ENCODE measurements at places on chromosomes 1 and 21.

DNA sequence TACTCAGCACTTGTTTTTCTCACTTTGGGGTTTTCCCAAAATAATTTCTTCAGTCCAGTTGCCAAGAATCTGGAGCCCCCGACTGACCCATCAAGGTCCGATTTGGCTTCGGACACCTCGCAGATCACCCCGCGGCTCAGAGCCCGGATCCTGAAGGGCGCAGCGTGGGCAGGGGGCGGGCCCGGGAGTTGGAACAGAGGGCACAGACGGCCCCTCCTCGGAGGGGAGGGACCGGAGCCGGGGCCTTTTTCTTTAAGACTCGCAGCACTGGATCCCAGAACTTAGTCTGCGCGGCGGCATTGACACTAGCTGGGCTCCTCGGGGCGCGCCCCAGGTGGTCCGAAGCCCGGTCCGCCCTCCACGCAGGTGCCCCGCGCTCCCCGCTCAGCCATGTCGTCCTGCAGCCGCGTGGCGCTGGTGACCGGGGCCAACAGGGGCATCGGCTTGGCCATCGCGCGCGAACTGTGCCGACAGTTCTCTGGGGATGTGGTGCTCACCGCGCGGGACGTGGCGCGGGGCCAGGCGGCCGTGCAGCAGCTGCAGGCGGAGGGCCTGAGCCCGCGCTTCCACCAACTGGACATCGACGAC, at the start of gene CBR3:
CBR3 (plus strand) TSS at position 277 of the 588 bp plus-strand sequence; CDS start at position 391, 114 bp downstream.
- DNase-seq, result peak; percentile 67

DNA sequence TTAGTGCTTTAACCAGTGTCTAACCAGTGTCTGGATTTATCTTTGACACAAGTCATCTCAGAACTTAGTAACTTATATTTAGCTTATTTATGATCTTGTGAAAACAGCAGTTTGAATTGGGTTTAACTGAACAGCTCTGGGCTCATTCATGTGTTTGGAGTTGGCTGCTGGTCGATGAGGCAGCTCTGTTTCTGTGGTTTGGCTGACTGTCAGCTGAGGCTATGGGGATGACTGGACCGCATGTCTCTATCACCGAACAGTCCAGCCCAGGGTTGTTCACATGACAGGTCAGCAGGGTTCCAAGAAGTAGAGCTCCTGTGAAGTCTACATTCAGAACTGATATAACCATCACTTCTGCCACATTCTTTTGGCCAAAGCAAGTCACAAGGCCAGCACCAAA, 29.1 kb upstream of the C21orf91 start:
- DNase-seq, result peak; percentile 56

- no peak for DNase-seq
These were observed 3.6 kb downstream of the ADPRS start for GRCh38 chr1:36092166-36092797.

- no peak for DNase-seq
These were observed 96.0 kb downstream of the ASH1L start for GRCh38 chr1:155466617-155466972.

DNA sequence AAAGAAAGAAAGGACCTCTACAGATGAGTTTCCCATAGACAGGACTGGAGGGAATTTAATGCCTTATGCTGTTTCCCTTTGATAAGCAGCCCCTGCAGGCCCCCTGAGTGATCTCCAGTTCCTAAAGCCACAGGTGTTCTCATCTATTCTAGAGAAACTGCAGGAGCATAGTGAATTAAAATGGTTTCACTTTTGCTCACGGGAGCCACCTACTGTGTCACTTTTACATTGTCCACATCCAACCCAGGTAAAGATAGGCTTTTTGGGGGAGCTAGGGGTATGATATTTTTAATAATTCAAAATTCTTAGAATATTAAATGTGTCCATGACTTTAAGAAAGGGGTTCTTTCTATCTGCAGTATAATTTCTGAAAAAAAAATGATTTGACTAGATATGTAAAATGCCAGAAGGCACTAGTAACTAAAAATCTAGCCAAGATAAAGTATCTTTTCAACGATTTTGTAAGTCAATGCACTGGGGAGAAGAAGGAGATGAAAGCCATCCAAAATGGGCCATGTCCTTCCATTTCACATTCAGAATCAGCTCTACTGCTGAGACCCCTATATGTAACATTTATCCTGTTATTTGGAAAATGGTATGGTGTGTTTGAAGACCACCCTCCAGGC, 267.3 kb upstream of the DUSP10 start:
- DNase-seq, result peak; percentile 11

DNA sequence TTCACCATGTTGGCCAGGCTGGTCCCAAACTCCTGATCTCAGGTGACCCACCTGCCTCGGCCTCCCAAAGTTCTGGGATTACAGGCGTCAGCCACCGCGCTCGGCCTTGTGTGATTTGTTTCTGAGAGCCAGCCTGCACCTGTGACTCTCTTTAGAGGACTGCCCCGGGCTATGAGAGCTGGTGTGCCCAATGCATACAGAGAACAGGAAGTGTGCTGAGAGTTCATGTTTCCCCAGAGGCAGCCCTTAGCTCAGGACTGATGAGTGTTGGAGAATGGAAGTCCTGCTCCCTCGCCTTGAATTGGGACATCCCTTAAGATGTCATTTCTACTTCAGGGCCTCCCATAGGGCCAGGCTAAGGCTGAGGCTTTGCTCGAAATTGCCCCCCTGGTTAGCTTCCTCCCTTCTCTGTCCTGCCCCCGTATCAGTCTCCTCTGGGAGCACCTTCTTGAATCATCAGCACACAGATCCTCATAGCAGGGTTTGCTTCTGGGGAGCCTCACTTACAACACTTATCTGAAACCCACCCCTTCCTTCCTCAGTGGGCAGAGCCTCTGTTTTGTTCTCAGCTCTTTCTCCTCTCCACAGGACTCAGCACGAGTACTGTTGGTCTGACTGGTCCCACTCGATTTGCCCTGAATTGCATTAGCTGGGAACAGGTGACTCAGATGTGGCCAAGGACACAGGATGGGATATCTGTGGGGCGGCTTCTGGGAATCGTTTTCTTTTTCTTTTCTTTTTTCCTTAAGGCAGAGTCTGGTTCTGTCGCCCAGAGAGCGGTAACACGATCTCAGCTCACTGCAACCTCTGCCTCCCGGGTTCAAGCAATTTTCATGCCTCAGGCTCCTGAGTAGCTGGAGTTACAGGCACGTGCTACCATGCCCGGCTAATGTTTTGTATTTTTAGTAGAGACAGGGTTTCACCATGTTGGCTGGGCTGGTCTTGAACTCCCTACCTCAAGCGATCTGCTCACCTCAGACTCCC, 80.1 kb downstream of the UBIAD1 start:
- DNase-seq, result no peak

DNA sequence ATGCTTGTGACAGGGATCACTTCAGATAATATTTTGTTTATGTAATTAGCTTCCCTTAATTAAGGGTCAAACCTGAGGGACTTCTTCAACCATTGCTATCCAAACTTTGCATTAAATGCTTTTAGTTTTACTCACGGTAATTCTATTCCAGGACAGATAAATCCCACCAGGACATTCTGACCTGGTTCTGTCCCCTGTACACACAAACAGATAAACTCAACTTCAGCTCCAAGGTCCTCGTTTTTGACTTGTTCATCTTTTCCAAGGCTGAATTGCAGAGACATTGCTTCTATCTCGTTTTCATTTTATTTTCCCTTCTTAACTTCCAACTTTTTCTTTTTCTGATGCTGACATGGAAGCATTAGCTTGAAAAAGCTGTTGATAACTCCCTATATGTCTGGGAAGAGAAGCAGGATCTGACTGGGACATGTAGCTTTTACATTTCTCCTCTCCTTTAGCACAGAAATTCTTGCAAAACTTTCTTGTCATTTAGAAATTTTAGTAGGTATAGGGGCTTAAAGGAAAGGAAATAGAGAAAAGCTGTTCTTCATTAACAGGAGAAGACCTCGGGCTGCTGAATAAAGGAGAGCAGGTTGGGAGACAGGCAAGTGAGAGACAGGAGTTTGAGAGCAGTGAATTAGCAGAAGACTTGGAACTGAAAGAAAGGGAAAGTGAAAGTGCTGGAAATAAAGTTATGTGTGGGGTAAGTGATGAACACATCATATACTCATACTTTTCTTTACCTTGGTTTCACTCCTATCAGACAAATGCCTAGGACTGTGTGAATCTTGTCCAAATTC, 231.7 kb upstream of the B3GALT2 start:
- peak; percentile 18 for DNase-seq

DNA sequence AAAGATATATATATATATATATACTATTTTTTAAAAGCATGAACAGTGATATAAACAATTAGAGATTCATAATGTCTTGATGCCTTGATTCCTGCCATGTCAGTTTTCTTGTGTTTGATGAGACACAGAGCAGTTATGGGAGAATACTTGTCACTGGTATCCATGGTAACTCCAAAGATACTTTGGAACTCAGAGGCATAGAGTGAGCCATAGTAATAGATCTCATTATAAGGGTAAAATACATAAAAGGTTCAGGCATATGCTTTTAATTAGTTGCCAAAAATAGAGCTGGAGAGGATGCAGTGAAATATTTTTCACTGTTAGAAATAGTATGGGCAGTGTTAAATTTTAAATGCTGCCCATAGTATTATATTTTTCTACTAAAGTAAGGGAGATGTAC, 134.1 kb downstream of the SYT14 start:
- no peak for DNase-seq

- DNase-seq, result no peak
These were observed 160.5 kb downstream of the PLXNA2 start for GRCh38 chr1:208083715-208084085.

DNA sequence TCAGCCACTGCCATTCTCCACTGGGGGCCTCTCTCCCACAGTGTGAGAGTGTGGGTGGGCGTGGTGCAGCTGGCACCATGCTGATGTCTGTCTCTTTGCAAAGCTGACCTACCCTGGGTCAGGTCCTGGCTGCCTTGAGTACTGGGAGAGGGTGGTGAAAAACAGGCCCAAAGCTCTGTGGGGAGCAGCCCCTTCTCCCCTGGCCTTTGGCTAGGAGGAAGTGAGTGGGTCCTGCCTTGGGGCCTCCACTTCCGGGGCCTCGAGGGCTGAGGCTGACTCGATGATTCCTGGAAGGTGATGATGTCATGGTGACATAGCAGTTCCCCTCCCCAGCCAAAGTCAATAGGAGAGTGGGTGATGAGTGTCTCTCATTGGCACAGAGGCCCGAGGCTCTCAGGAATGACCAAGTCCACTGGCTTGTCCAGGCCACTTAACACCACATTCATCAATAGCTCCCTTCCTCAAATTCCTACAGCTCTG, 53.0 kb downstream of the IER5 start:
- peak; percentile 65 for DNase-seq

DNA sequence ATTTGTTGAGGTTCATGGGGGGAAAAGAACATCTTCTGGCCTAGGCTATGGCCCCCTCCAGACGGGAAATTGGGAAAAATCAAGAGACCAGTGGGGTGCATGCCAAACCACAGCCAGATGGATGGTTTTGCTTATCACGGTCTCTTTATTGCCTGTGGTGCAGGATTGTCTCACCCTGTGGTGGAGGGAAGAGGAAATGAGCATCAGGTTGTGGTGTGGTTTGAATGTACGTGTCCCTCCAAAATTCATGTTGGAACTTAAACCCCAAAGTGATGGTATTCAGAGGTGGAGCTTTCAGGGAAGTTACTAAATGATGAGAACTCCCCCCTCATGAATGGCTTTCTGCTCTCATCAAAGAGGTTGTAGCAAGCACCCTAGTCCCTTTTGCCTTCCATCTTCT, 525.7 kb downstream of the NPHP4 start:
- DNase-seq, result no peak

DNA sequence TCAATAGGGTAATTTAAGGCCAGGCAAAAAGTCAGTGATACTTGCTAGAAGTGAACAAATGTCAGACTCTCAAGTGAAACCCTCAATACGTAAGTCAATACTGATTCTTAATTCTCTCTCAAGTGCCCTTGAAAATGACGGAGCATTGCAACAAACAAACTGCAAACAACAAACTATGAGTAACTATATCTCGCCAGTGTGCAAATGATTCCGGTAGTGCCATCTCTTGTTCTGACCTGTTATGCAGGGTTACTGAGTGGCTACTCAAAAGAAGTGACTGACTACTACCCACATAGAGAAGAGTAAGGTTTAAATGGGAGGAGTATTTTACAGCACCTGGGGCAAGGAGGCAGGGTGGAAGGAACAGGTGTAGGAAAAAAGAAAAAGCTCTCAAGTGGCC, 1.6 kb downstream of the SLC19A2 start:
- DNase-seq, result no peak

DNA sequence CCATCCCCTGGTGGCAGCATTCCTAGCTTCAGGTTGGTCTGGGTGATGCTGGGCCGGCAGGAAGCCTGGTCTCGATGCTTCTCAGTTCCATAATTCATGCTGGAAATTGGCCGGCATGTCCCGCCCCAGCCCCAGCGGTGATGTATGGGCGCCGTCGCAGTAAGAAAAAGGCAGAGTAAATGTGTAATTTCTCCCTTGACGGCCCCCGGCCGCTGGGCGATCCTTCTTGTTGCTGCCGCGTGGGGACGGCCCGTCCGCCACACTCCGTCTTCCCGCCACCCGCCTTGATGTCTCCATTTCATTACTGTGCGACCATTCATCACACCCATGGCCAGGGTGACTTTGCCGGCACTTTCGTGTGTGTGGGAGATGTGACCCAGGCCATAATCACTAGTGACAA, 8.5 kb downstream of the DMAP1 start:
- DNase-seq, result no peak

GRCh38 chr21:41900401-41900800, 21.3 kb upstream of the PRDM15 start:
- DNase-seq, result no peak

GRCh38 chr1:53384796-53385195, 56.9 kb upstream of the LRP8 start:
- DNase-seq, result no peak

All from HTR-8/SVneo (cell line).